Esophagus muscularis mucosa (tissue), 4 donors: ENCODE measurements at places on chromosomes 4 and X. TPM values are rescaled to one million over a fixed set of nuclear protein-coding genes. Genes with fewer than 3 reads are reported as not detected.

- peak; percentile 10 for DNase-seq
Measured at GRCh38 chr4:17068392-17068791, 169.9 kb upstream of the LDB2 start.

GRCh38 chr4:123327346-123327745 is 69.2 kb upstream of the SPRY1 start:
- DNase-seq, result no peak

- no peak for DNase-seq
Measured at GRCh38 chr4:2839060-2839459, 4.6 kb upstream of the ADD1 start.

GRCh38 chr4:151025759-151026158 is 10.7 kb upstream of the LRBA start:
- no peak for DNase-seq

DNA sequence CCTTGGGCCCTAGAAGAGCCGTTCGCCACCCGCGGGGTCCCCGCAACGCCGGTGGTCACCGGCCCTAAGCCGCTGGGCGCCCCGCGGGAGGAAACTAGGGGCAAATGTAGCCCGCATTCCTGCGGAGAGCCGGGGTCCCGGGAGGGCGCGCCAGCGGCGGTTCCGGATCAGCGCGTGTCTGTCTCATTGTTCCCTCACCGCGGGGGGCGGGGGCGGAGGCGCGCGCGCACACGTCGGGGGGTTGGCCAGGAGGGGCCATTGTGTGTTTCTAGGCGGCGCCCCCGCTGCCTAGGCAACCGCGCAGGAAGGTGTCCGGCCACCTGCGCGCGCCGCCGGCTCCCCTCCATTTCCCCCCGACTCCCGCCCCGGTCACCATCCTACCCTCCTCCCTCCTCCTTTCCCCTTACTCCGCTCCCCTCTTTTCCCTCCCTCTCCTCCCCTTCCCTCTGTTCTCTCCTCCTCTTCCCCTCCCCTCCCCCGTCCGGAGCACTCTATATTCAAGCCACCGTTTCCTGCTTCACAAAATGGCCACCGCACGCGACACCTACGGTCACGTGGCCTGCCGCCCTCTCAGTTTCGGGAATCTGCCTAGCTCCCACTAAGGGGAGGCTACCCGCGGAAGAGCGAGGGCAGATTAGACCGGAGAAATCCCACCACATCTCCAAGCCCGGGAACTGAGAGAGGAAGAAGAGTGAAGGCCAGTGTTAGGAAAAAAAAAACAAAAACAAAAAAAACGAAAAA is 789 bp upstream of the DDX3X start:
- DNase-seq, result peak; percentile 93

Gene SPARCL1
- 1,947 TPM for total RNA-seq

Gene SYNPO2
- 2,313 TPM for total RNA-seq

- no peak for DNase-seq
Measured at GRCh38 chrX:13955095-13955647, 74.5 kb downstream of the GEMIN8 start.

- DNase-seq, result no peak
Measured at GRCh38 chr4:38275331-38276100, 315.3 kb downstream of the PTTG2 start.

Gene EGF
- 3.6 TPM for total RNA-seq

GRCh38 chr4:177937041-177937440 is 494.8 kb upstream of the AGA start:
- DNase-seq, result no peak

Gene PGAM4
- total RNA-seq, result not detected

Gene CHRDL1
- 346 TPM for total RNA-seq

DNA sequence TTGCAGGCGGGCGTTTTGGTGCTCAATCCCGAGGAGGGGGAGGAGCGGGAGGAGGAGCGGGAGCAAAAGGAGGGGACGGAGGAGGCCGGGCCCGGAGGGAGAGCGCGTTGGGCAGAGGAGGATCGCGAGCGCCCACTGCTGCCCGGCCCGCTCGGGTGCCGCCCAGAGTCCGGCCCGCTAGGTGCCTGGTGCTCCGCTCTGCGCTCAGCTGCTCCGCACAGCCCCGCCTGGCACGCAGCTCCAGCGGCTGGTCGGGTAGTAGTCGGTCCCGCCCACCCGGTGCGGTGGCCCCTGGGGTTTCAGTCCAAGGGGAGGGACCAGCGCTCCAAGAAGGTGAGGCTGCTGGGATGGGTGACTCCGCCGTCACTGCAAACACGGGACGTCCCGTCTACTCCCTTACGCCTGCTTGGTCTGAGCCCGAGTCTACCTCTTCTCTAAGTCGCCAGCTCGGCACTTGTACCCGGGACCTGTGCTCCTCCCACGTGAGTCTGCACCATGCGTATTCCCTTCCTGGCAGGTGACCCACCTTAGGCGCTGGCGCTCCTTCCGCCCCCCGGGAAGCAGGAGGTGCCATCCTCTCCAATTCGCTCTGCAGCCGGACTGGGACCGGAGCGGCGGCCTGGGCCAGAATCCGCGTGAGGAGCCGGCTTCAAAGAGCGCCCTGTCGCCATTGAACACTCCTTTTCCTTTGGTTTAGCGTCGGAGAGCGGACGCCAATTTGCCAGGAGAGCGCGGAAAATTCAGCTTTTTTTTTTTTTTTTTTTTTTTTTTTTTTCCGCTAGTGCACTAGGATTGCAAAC is 405 bp upstream of the HS3ST1 start:
- peak; percentile 92 for DNase-seq

Gene MRFAP1
- total RNA-seq, result 155 TPM

- no peak for DNase-seq
Measured at GRCh38 chr4:68132342-68132741, 2.7 kb upstream of the TMPRSS11F start.

Gene ADAM29
- total RNA-seq, result not detected

DNA sequence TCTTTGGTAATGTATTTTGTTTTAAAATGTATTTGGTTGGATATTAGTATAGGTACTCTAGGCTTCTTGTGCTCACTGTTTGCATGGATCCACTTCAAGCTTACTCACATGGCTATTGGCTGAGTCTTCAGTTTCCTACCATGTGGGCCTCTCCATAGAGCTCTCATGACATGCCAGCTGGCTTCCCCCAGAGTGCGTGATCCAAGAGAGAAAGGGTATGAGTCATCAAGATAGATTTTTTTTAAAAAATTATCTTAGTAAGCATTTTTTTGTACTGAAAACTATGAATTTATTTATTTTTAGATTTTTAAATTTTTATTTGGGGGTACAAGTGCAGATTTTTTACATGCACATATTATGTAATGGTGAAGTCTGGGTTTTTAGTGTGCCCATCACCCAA is 219.1 kb upstream of the AMOT start:
- no peak for DNase-seq

DNA sequence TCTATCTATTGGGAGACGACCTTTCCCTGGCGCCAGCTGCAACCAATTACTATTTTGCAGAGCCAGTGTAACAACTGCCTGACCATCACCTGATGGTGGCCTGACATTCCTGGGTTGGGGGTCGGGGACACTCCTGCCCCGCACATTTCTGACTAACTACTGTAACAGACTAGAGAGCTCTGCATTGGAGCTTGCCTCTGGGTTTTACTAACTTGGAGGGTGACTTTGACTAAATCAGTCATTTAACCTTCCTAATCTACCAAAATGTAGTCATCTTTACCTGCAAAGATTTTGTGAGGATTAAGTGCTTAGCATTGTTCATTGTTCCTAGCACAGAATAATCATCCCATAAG is 37.5 kb upstream of the ABCG2 start:
- DNase-seq, result no peak

GRCh38 chr4:94442251-94442650 is 9.5 kb upstream of the PDLIM5 start:
- no peak for DNase-seq

- no peak for DNase-seq
Measured at GRCh38 chrX:85004255-85004654, 578 bp downstream of the APOOL start.

Gene CEP44
- 8.1 TPM for total RNA-seq

Gene GC
- total RNA-seq, result not detected

DNA sequence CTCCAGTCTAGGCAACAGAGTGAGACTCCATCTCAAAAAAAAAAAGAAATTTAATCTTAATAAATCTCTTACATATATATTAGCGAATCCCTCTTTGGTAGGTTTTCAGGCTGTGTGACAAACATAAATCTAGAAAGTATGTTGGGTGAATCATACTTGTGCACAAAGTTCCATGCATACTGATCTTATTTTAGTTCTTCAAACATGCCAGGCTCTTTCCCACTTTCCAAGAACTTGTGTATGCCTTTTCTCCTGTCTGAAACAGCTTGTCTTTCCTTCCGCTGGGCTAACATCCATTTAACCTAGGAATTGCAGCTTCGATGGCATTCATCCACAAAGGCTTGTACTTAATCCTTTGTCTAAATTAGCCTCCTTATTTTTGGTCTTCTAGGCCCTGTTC is 156.6 kb upstream of the CASK start:
- no peak for DNase-seq

- DNase-seq, result no peak
Measured at GRCh38 chrX:63282828-63283227, 68.3 kb downstream of the SPIN4 start.

Gene RTL5
- 8.0 TPM for total RNA-seq
